NCI-H526 (cell line): ENCODE measurements at places on chromosomes 4 and X.
A peak's percentile ranks its signal among the peaks of the same experiment; 100 is the strongest.

DNA sequence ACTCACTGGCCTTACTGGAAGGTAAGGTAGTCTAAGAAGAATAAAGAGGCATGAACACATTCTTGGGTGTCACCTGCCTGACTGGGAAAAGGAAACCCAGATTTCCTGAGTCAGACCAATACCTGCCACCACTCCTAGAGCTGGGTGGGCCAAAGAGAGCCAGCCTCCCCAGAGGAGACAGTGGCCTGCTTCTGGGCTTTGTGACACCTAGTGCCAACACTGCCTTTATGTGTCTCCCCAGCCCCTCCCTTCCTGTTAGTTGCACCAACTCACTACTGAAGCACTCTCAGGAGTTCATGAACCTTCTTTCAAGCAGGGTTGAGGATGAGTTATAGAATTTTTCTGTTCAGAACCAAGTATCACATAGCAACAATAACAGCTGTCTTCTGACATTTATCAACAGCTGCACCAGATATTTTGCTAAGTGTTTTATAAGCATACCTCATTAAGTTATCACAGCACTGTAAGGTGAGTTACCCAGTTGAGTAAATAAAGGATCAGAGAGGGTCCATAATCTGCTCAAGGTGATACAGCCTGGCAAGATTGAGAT, 77.6 kb upstream of the ETNPPL start:
- DNase-seq = no peak

- no peak for DNase-seq
Measured at GRCh38 chrX:44828008-44828605, 15.7 kb upstream of the DUSP21 start.

- peak; percentile 47 for DNase-seq
Measured at GRCh38 chr4:40193016-40193571, 3.7 kb upstream of the RHOH start.

- DNase-seq = no peak
Measured at GRCh38 chr4:80185787-80186548, 11.3 kb upstream of the PRDM8 start.

GRCh38 chrX:81195712-81196111, 6.0 kb downstream of the HMGN5 start:
- DNase-seq = peak; percentile 69

DNA sequence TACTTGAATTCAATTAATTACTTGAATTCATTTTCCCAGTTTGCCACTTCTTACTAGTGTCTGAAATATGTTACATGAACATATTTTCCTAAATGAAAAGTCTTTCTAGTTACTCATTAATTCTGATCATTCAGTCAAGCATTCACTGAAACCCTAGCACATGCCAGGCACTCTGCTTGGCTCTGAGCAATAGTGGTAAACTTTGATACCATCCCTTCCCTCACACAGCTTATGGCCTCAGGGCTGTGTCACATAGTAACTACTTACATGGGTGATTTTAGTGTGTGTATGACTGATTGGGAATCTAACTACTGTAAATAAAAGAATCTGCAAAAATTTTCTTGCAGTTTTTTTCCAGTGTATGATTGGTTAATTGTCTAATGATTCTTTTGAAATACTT, 32.7 kb downstream of the METAP1 start:
- DNase-seq = no peak

- no peak for DNase-seq
Measured at GRCh38 chr4:168711197-168712140, 214.6 kb downstream of the PALLD start.
